ENCODE measurements at places on chromosomes 13 and 19.

DNA sequence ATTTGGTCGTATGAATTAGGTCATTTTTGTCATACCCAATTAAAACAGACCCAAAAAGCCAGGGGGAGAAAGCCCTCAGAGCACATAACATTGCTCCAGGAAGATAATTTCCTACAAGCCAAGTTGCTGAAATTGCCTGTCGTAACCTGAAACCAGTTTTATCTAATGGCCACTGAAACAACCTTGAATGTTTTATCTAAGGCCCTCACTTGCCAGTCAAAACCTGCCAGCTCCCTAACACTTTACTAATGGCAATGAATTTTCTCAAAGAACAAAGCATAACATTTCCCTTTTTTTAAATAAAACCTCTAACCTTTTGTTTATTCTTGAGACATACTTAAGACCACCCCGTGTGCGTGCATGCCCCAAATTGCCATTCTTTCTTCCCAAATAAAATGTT is 496.2 kb upstream of the KLHL1 start:
- no peak for DNase-seq

DNA sequence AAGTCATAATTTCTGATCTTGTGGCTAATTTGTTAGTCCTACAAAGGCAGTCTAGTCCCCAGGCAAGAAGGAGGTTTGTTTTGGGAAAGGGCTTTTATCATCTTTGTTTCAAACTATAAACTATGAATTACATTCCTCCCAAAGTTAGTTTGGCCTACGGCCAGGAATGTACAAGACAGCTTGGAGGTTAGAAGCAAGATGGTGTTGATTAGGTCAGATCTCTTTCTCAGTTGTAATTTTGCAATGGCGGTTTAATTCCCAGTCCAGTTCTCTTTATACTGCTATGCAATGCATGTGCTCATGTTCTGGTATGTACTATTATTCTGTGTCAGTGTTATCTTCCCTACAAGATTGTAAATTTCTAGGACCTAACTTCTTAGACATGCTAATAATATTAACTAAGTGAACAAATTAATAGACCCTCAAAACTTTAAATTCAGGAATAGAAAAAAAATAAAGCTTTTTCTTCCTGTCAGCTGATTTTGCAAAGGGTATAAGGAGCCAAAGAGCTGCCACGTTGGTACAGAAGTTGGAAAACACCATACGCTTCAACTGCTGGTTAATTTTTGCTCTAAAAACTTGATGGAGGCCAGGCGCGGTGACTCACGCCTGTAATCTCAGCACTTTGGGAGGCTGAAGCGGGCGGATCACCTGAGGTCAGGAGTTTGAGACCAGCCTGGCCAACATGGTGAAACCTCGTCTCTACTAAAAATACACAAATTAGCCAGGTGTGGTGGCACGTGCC is 1.3 kb upstream of the DNAJC15 start:
- no peak for DNase-seq

DNA sequence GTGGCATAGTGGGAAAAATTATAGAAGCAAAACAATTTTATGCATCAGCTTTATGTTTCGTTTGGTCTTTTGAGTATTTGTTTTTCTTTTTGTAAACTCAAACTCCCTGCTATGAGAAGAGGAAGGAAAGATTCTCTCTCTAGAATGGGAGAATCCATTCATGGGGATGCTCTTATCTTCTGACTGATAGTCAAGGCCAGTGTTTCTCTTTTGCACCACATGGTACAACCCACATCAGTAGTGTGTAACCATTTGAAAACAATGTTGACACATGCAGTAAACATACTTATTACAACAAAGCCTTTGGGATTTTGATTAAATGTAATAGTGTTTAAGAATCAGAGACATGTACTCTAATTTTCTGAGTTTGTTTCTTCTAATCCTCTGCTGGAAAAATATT is 490.5 kb downstream of the MYO16 start:
- no peak for DNase-seq

- DNase-seq, result no peak
Measured at GRCh38 chr19:55867101-55867500, 30.8 kb downstream of the NLRP4 start.

GRCh38 chr13:90726375-90726774 is 621.1 kb upstream of the MIR17HG start:
- DNase-seq, result no peak

GRCh38 chr19:17719730-17720400 is 585 bp downstream of the MAP1S start:
- DNase-seq, result no peak

- DNase-seq, result no peak
Measured at GRCh38 chr19:34430738-34431625, 2.8 kb downstream of the UBA2 start.

DNA sequence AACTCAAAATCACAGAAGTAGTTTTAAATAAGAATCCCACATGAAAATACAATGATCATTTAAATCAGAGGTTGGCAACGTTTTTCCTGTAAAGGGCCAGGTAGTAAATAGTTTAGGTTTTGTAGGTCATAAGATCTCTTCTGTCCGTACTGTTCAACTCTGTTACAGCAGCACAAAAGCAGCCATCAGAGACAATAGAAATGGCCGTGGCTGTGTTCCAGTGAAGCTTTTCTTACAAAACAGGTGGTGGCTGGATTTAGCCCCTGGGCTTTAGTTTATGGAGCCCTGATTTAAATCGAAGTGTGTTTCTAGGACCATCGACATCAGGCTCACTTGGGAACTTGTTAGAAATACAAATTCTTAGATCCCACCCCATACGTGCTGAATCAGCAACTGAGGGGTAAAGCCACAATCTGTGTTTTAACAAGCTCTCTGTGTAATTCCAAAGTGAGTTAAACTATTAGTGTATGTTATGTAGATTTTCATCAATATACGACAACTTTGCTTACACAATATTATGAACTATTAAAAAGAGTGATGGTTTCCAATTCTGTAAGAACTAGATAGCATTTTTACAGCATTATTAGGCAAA is 54.8 kb upstream of the MIR17HG start:
- no peak for DNase-seq

DNA sequence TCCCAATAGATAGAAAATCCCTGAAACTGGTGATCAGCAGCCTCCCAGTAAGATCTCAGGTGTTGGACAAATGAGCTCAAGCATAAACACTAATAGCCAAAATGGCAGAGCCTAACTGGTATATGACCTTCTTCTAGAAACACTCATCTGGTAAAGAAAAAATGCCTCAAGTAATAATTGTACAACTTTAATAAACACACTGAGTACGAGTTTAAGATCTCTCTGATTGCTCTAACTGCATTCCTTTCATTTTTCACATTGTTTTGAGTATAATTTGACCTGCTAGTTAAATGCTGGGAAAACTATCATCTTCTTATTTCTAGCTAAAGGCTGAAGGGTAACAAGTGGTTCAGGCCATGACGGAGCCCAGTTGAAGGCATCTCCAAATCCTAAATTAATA is 2009.5 kb upstream of the PCDH20 start:
- no peak for DNase-seq

- DNase-seq, result no peak
Measured at GRCh38 chr13:24290280-24290932, 19.0 kb upstream of the C1QTNF9 start.

DNA sequence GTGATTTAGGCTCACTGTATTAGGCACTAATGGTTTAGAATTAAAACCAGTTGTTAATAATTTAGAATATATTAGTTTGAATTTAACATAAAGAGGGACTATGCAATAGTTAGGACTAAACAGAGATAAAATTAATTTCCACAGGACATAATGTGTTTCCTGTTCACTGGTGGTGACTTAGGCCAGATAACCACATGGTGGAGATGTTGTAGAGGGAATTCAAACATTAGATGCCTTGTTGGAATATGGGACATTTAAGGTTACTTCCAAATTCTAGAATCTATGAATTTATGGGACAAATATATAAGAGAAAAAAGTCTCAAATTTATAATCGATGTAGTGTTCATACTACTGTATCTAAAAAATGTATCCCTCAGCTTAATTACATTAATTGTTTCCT is 615.5 kb upstream of the KLHL1 start:
- DNase-seq, result no peak

GRCh38 chr13:85828094-85828684 is 29.0 kb upstream of the SLITRK6 start:
- no peak for DNase-seq

- no peak for DNase-seq
Measured at GRCh38 chr19:310141-310651, 19.0 kb upstream of the PLPP2 start.

GRCh38 chr13:56900549-56901279 is 240.0 kb upstream of the PRR20A start:
- DNase-seq, result no peak
